ENCODE measurements at places on chromosomes 5 and 9.

GRCh38 chr5:91366551-91366950 is 16.6 kb downstream of the ARRDC3 start:
- DNase-seq: no peak

DNA sequence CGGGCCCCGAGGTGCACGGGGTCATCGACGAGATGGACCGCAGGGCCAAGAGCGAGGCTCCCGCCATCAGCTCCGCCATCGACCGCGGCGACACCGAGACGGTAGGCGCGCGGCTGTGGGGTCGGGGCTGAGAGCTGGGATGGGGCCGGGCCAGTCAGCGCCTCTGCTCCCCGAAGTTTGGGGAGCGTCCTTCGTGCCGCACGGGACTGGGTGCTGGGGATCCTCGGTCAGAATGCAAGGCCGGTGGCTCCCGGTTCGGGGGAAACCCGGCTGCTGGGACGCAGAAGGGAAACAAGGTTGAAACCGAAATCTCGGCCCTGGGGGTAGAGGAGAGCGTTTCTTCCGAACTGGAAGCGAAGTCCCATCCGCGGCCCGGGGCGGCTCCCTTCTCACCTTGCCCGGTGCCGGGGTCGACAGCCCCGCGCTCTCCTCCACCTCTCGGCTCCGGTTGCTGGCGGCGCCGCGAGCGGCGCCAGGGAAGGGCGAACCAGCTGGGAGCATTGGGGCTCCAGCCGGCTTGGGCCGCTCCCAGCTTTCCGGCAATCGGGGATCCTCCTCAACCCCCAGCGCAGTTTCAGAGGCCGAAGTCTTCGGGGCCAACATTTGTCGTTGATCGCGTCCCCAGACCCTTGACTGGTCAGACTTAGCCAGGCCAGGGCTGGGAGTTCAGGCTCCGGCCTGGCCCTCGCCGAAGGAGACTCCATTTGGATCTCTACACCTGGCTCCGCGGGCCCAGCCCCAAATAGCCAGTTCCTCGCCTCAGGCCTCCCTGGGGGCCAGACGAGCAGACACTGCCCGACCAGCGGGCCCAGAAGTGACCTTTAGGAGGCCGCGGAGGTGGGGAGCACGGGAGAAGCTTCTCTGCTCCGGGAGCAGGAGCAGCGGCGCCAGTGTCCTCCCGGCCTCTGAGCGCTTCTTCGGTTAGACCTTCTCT is 1.1 kb downstream of the LHX2 start:
- DNase-seq: no peak

DNA sequence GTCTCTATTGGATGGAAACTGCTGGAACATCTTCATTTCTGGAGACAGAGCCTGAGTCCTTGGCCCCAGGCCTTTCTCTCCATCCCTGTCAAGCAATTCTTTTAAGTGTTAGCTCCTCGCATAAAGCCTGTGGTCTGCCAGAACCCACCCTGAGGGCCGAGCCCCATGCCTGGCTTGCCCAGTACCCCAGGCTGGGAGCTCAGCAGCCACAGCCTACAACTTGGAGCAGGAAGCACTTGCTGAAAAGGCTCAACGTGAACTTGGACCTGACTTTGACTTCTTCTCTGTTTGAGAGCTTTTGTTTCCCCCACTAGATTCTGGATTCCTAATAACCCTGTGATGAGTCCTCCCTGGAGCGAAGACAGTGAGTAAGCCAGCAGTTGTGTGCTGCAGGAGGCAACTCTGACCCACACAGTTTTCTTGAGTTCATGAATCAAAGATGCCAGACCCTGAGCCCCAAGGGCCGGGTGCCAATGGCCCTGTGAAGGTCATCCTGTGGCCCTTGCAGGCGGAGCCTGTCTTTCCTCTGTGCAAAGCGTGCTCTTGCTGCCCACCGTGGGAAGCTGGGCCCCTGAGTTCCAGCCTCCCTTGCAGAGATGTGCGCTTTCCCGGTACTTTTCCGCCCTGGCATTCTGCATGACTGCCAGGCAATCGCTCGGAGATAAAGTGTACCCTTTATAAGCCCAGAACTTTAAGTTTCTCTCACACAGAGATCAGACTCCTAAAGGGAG is 64.3 kb upstream of the RUFY1 start:
- DNase-seq: no peak

DNA sequence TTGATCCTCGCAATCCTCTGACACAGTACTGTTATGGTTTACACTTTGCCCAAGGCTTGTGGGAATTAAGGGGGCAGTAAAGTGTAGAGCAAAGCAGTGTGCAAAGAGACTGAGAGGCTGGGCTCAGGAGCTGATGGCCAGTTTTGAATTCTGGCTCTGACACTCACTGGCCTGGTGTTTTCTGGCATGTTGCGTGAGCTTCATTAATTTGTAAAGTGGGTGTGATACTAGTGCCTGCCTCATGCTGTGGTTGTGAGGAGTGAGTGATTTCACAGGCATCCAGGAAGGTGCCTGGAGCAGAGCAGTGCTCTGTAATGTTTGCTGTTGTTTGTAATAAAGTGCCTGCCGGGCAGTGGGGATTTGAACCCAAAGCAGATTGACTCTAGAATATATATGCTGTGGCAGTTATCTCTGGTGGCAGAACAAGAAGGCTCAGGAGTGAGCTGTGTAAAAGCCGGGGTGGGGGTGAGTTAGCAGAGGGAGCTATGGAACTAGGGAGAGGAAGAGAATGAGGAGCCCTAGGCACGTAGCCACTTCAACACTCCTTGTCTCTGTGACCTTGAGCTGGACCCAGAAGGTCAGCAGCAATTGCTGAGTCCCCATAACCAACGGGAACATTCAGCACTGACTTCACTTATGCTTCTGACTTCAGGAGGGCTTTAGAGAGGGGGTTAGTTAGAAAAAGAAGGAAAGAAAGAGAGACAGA is 108.5 kb downstream of the DOCK2 start:
- no peak for DNase-seq

DNA sequence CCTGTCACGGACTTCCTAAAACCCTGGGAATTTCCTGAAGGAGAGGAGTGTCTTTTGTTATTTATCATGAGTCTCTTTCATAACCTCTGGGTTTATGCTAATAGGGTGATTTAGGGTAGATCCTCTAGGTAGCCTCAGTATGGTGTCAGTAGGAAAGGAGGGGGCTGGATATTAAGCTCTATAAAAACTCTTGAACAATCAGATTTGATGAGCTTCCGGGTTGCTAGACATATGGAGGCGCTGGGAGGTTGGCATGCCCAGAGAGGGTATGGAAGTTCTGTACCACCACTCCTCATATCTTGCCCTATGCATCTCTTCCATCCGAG is 15.6 kb upstream of the PTBP3 start:
- DNase-seq: no peak

- no peak for DNase-seq
Measured at GRCh38 chr9:109251776-109252106, 69.1 kb downstream of the EPB41L4B start.

DNA sequence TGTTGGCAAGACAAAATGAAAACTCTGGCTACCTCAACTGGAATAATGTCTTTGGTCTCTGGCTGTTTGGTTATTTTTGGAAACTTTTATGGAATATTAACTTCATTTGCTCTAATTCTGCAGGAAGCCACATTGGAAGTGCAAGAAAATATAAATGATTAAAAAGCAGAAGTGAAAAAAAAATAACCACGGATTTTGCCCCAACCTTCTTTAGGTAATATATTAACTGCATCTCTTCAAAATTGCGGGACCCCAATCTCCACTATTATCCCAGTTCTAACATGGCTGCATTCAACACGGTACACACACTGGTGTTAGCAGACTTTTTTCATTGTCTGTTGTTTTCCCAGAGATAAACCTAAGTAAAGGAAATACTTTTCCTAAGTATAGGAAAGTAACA is 23.0 kb downstream of the GLIS3 start:
- no peak for DNase-seq

DNA sequence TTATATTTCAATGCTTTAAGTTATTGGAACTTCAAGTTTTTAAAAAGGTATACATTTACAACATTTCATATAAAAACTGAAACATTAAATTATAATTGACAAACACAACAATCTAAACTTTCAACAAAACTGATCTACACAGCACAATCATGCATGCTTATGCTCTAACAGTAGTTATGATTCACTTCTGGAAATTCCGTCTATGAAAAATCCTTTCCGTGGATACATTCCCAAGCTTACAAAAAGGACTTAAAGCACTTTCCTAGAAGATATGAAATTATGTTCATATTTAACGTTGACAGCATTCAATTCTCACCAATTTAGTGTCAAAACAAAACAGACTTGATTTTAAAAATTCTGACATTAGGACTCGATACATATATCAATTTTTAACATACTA is 3.7 kb downstream of the HNRNPH1 start:
- DNase-seq: no peak

DNA sequence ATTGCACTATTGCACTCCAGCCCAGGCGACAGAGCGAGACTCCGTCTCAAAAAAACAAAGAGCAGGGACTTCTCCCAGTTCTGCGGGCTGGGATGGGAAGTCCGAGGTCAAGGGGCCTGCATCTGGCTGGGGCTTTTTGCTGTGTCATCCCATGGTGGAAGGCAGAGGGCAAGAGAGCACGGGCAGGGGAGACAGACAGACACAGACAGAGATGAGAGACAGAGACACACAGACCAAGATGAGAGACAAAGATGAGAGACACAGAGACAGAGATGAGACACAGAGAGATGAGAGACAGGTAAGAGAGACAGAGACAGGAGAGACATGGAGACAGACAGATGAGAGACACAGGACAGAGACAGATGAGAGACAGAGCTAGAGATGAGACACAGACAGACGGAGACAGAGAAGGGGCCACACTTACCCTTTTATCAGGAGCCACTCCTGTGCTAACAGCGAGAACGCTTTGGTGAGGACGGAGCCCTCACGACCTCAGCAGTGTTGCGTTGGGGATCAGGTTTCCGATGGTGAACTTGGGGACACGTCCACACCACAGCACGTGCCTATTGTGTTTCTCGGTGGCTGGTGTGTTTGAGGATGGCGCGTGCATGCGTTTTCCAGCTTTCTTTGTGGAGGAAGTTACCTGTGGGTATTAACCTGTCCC is 8.9 kb upstream of the TOR4A start:
- no peak for DNase-seq

DNA sequence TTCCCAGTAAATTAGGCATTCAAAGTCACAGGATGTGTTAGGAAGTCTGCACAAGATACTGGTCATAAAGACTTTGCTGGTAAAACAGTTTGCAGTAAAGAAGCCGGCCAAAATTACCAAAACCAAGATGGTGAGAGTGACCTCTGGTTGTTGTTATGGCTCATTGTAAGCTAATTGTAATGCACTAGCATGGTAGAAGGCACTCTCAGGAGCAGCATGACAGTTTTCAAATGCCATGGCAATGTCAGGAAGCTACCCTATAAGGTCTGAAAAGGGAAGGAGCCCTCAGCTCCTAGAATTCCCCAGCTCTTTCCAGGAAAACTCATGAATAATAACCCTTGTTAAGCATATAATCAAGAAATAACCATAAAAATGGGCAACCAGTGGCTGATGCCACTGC is 64.3 kb upstream of the TNC start:
- DNase-seq: no peak

- peak; percentile 13 for DNase-seq
Measured at GRCh38 chr5:67246108-67246507, 49.5 kb upstream of the CD180 start.

DNA sequence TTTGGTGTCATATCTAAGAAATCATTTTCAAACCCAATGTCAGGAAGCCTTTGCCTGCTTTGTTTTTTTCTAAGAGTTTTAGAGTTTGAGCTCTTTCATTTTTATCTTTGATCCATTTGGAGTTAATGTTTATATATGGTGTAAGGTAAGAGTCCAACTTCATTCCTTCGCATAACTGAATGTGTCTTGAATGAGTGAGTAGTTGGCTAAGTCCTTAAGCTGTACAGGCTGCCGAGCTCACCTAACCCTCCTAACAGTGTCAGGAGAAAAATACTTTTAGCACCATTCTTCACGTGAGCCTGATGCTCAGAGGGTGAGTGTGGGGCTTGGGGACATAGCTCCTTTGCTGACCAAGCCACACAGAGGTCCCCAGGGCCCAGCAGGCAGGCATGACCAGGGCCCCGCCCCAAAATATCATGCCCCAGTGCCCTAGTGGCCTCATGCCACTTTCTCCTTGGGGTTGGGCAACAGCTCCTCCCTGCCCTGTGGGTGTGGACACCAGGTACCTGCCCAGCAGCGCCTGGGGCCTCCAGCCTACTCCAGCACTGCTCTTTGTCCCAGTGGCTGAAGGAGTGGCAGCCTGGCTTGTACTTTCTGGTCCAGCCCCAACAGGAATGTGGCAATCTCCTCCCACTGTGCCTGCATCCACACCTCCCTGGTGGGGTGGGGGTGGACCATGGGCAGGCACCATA is 17.2 kb downstream of the PPARGC1B start:
- no peak for DNase-seq

- no peak for DNase-seq
Measured at GRCh38 chr9:95907794-95908193, 32.3 kb downstream of the ERCC6L2 start.

GRCh38 chr5:164346785-164347630 is 841.6 kb downstream of the MAT2B start:
- no peak for DNase-seq
